D721Med (cell line): ENCODE measurements at places on chromosomes 12 and 14.
A peak's percentile ranks its signal among the peaks of the same experiment; 100 is the strongest.

GRCh38 chr12:79747274-79747673, 56.5 kb upstream of the PAWR start:
- DNase-seq: no peak

GRCh38 chr12:100668945-100669536, 95.6 kb downstream of the GAS2L3 start:
- peak; percentile 61 for DNase-seq

DNA sequence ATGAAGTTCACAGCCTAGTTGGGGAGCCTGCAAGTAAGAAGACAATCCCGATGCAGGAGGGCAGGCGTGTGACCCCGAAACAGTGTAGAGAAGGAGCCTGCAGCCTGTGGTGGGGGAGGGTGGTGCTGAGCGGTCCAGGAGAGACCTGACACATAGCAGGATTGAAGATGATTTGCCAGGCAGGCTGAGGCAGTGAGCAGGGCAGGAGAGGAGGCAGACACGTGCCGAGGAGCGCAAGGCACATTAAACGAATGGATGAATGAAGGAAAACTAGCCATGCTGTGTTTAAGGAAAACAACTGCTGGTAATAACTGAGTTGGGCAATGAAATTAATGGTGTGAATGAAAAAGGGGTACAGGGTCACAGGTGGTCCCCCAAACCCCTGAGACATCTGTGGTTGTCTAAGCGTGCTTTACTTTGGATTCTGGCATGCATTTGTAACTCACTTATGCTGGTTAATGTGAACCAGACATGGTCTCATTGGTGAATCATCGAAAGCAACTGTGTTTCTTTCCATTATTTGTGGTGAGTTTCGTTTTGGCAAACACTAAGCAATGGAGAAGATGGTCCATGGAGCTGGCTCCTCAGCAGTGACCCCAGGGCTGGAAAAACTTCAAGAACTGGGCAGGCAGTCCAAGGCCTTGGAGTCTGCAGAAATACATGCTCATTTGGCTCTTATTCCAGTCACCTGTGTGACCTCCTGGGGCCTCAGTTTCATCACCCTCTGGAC, 96.9 kb upstream of the EVL start:
- no peak for DNase-seq

DNA sequence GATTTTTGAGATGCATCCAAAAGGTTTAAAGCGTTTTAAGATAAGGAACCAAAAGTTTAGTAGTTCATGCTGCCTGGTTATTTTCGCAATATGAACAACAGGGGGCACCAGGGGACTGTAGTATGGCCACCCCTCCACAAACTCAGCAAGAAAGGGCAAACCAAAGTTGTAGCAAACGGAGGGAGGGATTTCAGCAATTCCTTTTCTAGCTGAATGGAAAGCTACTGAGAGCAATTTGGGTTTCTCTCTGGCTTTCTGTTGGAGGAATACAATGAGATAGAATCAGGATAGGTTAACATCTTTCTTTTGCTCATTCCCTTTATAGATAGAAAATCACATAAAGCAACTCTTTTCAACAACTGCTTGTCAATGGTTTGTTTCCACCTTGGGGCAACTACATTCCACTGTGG, 62.5 kb downstream of the DRAM1 start:
- no peak for DNase-seq

GRCh38 chr12:14774074-14774905, 29.0 kb downstream of the WBP11 start:
- no peak for DNase-seq

- no peak for DNase-seq
Observed at GRCh38 chr12:67624355-67624754, 24.2 kb upstream of the DYRK2 start.

DNA sequence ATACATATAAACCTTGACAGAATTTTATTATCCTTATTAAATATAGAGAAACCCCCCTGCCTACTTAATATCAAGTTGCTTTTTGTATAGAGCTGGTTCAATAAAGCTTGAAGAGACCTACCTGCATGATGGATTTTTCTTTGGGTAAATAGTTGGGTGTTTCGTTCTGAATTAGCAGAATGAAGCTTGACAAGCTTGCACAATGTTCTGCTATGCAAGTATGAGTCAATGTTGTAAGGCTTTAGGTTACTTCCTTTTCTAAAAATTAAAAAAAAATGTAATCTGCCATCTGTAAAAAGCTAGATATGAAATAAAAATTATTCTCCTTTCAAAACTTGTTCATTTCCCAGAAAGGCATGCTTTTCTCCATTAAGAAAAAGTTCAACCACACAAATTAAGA, 1662.6 kb upstream of the SEL1L start:
- DNase-seq: no peak

DNA sequence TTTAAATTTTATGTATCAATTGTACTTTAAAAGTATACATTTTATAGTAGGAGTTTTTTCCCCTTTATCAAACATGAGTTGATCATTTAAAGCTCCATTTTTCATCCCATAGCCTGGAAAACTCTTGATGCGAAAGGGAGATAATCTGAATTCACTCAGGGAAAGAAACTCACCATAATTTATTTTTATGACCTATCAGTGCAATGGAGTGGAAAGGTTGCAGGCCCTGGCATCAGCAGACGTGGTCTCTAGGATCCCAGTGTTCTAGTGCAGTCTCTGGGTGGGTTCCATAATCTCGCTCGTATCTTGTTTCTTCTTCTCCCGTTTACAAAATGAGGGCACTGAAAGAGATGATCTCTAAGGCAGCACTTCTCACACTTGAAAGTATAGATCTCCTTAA, 85.0 kb downstream of the PTGER2 start:
- DNase-seq: no peak

- no peak for DNase-seq
Observed at GRCh38 chr14:55662752-55663151, 82.7 kb downstream of the KTN1 start.

DNA sequence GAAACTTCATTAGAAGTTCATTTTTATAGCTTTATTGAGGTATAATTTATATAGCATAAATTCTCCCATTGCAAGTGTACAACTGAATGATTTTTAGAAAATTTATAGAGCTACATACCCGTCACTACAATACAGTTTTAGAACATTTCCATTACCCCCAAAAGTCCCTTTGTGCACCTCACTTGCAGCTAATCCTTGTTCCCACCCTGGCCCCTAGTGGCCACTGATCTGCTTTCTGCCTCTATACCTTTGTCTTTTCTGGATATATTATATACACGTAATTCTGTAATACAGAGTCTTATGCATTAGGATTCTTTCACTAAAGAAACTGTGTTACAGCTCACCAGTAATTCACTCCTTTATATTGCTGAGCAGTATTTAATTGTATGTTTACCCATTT, 145.1 kb upstream of the DIO2 start:
- DNase-seq: no peak

DNA sequence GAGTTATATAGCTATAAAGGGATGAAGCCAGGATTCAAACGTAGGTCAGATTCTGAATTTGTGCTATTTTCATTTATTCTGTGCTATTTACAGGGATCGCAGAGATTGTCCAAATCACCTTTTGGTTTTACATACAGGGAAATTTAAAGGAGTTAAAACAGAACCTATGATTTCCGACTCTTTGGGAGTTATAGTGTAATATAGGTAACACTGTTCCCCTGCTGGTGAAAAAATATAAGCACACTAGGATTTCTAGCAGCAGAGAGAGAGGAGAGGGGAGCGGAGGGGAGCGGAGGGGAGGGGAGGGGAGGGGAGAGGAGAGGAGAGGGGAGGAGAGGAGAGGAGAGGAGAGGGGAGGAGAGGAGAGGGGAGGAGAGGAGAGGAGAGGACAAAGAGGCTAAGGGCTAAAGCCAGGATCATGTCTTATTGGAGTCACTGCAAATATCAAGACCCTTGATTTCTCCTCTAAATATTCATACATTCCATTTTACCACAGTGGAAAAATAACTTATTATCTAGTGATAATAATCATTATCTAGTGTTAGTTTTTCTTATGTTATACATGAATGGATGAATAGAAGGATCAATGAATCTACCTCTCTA, 46.2 kb upstream of the KCNH5 start:
- DNase-seq: no peak

- no peak for DNase-seq
Observed at GRCh38 chr14:67270145-67270753, 29.0 kb downstream of the PALS1 start.

DNA sequence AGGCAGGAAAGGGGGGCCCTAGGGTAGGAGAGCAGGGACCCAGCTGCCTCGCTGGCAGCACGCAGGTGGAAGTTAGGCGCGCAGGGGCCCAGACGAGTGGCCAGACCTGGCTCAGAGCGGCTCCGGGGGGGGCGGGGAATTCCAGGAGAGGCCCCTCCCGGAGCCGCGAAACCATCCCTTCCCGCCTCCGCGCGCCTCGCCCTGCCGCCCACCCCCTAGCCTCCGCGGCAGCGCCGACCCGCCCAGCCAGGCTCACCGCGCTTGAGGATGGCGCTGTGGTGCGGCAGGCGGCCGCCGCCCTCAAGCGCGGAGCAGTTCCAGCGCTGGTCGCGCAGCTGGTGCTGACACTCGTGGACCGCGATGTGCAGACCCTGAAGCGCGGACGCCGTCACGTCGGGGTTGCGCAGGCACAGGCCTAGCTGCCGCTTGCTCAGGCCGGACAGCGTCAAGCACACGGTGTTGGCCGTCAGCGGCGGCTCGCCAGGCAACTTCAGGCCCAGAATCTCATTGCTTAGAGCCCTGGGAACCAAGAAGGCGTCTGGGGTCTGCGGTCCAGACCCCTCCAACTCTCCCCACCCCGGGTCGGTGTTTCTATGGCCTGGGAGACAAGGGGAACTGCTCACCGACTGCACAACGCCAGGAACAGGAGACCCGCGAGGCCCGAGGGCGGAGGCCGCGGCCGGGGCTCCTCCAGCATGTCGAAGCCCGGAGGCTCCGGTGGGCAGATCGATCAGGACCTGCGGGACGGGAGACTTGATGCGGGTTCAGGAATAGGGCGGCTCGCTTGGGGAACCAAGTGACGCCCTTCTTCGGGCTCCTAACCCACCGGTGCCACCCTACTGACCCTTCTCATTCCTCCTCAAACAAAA, 1.5 kb downstream of the WNT10B start:
- no peak for DNase-seq

DNA sequence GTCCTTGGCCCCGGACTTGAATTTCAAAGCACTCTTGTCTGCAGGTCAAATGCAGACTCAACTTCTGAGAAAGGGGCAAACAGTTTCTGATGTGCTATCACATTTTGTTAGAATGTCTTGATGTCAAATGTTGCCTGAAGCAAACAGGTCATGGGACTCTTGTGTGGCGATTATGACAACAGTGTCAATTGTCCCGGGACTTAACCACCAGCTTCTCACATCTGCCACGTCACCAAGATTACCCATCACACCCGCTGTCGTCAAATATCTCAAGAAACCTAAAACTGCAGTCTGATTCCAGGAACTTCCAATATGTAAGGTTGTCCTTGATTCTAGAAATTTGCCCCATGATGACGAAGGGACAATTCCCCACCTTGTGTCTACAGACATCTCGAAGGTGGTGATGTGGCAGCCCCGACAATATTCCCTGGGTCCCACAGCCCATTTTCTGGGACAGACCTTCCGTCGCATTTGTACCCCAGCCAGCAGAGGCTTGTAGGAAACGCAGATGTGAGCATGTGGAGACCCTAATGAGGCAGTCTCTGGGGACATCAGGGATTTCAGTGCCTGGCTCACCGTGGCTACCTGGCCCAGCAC, 21.3 kb downstream of the LRTM2 start:
- DNase-seq: no peak

- DNase-seq: no peak
Observed at GRCh38 chr12:111488271-111488670, 82.5 kb downstream of the SH2B3 start.

- DNase-seq: no peak
Observed at GRCh38 chr12:128794661-128795529, 28.9 kb downstream of the SLC15A4 start.

- no peak for DNase-seq
Observed at GRCh38 chr12:38528527-38528926, 212.0 kb downstream of the ALG10B start.

GRCh38 chr14:50082308-50082742, 34.0 kb downstream of the VCPKMT start:
- no peak for DNase-seq

DNA sequence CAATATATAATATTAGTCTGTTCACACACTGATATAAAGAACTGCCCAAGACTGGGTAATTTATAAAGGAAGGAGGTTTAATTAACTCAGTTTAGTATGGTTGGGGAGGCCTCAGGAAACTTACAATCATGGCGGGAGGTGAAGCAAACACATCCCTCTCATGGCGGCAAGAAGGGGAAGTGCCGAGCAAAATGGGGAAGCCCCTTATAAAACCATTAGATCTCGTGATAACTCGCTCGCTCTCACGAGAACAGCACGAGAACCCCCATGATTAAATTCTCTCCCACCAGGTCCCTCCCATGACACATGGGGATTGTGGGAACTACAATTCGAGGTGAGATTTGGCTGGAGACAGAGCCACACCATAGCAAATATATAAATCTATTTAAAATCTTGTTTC, 269.8 kb downstream of the ATP23 start:
- no peak for DNase-seq

- DNase-seq: no peak
Observed at GRCh38 chr12:20289520-20289919, 78.8 kb upstream of the PDE3A start.

DNA sequence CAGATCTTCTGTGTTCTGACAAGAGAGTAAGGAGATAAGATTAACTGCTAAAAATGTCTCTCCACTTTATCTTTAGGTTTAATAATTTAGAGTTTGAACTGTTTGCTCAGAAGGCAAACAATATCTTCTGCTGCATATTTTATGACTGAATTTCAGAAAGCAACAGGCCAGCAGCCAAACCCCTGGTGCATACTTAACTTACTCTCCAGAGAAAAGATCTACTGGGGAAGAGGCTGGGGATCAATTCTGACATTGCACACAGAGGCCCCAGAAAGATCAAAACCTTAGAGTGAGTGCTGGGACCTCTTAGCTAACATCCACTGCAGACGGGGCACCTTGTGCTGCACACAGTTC, 518.2 kb downstream of the TMEM132D start:
- no peak for DNase-seq
